ENCODE measurements at places on chromosomes 7 and 10.

DNA sequence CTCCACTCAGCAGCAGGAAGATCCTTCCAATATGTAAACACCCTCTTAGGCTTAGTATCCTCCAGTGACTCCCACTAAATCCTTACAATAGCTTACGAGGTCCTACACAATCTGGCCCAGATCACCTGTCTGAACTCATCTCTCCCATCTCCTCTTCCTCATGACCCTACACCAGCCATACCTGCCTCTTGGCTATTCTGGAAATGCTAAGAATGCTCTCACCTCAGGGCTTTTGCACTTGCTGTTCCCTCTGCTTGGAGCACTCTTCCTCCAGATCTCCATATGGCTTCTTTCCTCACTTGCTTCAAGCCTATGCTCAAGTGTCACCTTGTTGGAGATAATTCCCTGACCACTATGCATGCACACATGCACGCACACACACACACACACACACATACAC, 50.8 kb upstream of the FRMD4A start:
- DNase-seq = no peak

GRCh38 chr10:133115453-133115842, 27.7 kb downstream of the ADGRA1 start:
- DNase-seq = no peak

DNA sequence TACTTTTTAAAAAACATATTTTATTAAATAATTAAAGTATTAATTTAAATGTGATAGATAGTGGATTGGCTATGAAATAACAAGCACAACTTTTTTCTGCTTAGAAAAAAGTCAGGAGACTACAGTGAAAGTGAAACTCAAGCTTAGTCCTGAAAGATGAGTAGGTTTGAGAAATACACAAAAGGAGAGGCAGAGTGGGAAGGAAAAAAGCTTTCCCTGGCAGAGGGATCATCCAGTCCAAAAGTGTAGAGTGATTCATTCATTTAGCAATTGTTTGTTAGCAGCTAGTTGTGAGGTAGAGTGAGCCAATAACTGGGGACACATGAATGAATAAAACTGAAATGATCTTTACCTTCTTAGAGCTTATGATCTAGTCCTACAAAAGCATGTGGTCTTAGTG, 93.5 kb downstream of the FOXP2 start:
- no peak for DNase-seq

DNA sequence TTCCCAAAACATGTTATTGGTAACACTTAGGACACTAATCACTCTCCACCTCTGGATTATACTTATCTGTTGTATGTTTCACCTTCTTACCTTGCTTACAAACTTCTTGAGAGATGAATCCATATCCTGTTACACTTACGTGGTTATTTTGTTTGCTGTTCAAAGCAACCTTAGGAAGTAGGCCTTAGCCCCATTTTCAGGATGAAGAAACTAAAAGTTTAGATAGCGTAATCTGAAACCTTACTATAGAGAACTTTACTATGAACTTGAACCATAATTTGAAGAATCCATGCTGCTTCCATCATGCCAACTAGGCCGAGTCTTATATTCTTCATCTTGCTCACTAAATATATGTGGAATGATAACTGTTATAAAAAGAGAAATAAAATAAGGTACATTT, 4.6 kb downstream of the TES start:
- no peak for DNase-seq

GRCh38 chr10:87841186-87841585, 22.1 kb downstream of the KLLN start:
- no peak for DNase-seq

- no peak for DNase-seq
These were observed 49.4 kb upstream of the IGFBP3 start for GRCh38 chr7:45970454-45970853.

DNA sequence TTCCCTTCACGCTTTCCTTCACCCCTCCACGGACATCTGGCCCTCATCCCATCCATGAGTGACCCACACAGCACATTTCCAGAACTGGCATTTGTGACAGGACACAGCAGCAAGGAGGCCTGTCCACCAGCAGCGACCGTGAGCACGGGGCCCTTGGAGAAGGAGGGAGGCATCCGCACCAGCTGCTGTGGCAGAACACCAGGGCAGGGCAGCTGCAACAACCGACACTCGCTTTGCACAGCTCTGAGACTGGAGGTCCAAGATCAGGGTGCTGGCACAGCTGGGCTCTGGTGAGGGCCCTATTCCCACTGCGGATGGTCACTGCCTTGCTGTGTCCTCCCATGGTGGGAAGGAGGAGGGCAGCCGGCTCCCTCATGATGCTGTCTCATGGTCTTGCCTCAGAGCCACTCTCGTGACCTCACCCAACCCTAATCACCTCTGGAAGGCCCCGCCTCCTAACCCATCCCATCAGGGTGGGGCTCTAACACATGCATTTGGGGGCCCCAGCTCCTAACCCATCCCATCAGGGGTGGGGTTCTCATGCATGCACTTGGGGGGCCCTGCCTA, 36.7 kb downstream of the PTPRN2 start:
- DNase-seq = no peak

- no peak for DNase-seq
These were observed 26.8 kb downstream of the GOT1 start for GRCh38 chr10:99403674-99404073.

DNA sequence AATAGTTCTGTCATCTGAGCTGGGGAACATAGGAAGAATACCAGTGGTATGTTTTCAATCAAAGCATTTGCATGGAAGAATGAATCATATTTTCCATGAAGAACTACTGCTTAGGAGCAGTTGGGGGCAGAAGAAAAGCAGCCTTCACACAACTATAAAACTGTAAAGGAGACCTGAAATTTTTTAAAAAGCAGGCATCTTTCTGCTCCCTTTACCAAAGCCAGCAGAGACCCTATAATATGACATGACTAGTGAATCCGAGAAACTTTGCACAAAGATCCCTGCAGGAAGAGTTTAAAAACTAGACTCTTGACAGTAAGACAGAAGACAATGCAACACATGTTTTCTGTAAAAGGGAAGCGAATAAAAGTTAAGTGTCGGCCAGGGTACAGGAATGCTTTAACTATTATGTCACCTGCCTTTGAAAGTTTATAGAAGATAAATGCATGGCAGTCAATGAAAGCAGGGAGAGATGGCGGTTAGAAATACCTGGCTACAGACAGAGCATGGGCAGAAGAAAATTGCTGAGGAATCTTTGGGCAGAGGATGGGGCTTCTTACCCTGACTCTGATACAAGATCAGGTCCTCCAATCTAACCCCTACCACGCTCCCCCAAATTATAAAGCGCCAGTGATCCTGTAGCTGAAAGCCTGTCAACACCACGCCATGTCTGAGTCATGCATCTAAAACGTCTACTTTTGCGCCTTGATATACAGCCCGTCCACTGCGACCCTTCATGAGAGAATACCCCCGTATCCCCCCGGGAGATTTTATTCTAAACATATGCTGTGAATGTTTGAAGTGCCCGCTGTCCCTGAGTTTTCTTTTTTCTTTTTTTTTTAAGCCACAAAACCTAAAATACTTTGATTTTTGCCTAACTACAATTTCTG, 93.1 kb downstream of the GLI3 start:
- no peak for DNase-seq

DNA sequence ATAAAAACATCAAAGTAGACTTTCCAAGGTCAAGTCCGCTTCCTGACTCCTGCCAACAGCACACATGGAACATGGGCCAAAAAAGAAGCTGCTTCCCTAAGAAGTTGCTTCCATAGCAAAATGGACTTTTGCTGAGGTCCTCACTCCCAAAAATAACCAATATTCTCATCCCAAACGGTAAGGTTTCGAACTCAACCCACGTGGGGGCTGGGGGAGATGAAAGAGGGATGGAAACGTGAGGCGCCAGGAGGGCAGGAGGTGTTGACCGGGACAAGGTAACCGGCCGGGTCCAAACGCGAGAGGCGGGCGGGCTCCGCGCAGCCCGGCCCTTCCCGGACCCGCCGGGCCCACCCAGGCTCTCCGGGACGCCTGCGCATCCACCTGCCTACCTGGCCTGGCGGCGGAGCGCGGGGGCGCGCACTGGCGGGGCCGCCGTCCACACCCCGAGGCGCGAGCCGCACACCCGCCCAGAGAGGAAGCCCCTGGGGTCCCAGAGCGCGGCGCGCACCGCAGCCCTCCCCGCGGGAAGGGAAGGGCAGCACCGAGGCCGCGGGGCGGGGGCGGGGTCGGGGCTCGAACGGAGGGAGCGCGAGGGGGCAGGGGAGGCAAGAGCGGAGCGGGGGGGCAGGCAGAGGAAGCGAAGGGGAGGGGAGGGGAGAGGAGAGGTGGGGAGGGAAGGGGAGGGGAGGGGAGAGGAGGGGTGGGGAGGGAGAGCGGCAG, 742 bp downstream of the LMBR1 start:
- peak; percentile 87 for DNase-seq

- DNase-seq = no peak
These were observed 3.7 kb upstream of the MAPK8 start for GRCh38 chr10:48302515-48303476.

Measured in Karpas-422 (cell line).